ENCODE measurements at places on chromosomes 1 and 21.

DNA sequence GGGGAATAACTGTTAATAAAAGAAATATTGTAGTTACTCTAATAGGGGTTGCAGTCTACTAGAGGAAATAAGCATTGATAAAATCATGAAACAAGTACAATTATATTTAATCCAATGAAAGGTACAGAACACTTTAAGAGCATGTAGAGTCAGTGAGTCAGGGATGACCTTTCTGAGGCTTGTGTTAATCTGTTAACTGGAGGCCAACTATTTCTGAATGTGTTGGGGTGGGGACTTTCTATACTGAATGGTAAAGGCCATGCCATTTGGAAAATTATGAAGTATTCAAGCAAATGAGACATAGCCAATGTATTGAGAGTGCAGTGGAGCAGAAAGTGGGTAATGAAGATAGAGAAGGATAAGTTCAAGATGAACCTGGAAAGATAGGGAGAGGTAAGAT is 646.2 kb downstream of the ADGRL2 start:
- no peak for DNase-seq

DNA sequence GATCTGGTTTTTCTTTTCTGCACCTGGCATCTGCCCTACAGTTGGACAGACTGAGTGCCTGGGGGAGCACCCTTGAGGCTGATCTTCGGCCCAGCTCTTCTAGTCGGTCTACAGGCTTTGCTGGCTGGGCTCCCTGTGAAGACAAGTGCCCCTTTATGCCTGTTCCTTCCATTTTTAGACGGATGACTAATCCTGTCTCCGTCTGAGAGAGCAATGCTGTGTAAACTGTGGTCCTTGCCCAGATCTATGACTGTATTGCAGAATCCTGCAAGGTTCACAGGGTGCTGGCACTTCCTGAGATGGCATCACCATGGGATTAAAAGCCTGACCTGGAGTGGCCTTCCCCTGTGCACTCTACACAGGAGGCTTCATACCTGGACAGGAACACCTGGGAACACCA is 47.6 kb upstream of the SAMD13 start:
- DNase-seq, result no peak

- no peak for DNase-seq
Observed at GRCh38 chr1:205585169-205585834, 46.5 kb downstream of the ELK4 start.

- no peak for DNase-seq
Observed at GRCh38 chr1:240758296-240758695, 146.3 kb upstream of the GREM2 start.

DNA sequence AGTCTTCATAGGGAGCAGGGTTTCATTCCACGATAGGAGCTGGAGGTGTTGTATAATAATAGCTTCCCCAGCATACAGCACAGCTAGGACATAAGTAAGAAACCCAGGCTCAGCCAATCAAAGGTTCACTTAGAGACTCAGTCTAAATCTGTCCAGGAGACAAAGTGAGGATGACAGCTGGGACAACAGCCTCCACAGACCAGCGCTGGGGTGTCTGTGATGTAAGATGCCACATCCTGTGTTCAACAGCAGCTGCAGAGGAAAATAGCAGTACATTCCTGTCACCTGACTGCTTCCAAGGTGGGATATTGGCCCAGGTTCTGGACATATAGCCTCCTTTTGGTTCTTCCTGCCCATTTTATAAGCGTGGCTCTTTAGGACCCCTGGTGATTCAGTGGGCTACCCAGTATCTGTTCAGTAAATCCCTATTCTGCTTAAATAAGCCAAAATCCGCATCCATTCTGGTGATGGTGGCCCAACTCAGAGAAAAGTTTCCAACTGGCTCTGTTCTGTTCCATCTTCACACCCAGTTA is 176.8 kb upstream of the SYT6 start:
- DNase-seq, result peak; percentile 43

DNA sequence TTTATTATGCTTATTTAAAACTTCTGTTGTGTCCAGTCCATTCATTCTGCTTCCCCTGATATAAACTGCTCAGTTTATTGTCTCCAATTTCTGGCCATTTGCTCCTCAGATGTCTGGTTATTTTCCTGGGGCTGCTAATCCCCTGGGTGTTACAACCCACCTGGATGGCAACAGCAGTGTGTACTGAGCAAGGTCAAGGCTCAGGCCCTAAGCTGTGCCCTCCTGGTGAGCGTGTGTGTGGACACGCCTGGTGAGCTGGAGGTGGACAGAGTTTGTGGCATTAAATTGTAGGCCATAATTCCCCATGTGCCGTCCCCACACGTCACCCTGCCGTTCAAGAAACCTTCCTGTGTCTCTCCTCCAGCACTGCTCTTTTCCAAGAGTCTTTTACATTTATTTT is 18.1 kb upstream of the KIF1B start:
- no peak for DNase-seq

GRCh38 chr1:171116676-171117075 is 26.0 kb downstream of the FMO3 start:
- no peak for DNase-seq

- no peak for DNase-seq
Observed at GRCh38 chr1:115067161-115067859, 22.0 kb downstream of the TSPAN2 start.

DNA sequence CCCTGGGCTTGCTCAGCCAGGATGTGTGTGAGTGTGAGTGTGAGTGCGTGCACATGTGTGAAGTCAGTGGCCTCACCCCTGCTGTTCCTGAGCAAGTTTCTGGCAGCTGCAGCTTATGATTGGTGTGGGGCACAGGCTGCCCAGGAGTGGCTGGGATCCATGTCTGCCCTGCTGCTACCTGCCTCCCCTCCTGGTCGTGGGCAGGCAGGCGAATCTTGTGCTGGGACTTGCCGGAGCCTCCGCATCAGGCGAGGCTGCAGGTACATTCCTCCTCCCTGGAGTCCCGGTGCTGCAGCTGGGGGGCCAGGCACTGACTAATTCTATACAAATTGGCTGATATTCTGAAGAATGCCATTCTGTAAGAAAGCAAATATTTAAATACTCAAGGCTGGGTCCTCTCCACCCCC is 85.6 kb upstream of the WNT4 start:
- no peak for DNase-seq

DNA sequence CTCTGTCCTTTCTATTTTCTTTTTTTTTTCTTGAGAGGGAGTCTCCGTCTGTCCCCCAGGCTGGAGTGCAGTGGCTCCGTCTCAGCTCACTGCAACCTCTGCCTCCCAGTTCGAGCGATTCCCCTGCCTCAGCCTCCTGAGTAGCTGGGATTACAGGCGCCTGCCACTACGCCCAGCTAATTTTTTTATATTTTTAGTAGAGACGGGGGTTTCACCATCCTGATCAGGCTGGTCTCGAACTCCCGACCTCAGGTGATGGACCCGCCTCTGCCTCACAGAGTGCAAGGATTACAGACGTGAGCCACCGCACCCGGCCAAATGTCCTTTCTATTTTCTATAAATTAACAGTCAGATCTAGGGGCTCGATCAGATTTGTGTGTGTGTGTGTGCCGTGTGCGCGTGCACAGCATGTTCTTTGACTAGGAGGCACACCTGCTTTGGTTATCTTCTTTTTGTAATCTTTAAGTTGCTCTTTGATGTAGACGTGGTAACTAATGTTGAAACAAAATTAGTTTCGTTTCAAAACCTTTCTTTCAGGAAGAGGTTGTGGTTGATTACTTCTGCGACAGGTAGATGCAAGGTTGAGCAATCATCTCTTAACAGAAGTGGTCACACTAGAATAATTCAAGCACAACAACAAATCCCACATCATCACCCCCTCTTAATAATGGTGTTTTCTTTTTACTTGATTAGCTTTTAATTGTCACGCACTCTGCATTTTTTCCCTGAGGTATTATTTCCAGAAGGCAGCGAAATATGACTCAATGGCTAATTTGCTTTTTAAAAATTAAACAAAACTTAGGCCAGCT is 779 bp upstream of the DEGS1 start:
- peak; percentile 79 for DNase-seq

DNA sequence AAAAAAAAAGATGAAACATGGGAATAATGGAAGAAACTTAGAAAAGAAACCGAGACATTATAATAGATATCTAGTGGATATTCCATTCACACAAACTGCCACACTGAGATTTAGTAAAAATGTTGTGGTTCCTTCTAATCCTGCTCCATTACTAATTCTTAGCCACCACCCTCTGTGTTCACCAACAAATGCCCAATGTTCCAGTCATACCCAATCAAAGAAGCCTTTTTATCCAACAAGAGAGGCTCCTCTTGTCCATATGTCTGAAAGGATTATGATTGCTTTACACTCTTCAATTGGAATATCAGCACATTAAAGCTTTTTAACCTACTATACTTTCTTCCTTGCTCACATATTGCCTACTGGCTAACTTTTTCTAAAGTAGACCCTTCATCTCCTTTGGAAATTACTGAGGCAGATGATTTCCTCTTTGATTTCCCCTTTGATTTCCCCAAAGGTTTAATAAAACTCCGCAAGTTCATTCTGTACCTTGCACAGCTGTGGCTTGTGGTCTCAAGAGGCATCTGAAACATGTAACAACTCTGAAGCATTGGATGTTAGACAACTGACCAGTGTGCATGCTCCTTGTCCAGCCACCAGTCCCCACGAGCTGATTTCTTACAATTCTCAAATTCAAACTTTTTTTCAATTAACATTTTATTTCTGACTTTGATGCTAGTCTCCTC is 305.6 kb upstream of the LYPLAL1 start:
- no peak for DNase-seq

DNA sequence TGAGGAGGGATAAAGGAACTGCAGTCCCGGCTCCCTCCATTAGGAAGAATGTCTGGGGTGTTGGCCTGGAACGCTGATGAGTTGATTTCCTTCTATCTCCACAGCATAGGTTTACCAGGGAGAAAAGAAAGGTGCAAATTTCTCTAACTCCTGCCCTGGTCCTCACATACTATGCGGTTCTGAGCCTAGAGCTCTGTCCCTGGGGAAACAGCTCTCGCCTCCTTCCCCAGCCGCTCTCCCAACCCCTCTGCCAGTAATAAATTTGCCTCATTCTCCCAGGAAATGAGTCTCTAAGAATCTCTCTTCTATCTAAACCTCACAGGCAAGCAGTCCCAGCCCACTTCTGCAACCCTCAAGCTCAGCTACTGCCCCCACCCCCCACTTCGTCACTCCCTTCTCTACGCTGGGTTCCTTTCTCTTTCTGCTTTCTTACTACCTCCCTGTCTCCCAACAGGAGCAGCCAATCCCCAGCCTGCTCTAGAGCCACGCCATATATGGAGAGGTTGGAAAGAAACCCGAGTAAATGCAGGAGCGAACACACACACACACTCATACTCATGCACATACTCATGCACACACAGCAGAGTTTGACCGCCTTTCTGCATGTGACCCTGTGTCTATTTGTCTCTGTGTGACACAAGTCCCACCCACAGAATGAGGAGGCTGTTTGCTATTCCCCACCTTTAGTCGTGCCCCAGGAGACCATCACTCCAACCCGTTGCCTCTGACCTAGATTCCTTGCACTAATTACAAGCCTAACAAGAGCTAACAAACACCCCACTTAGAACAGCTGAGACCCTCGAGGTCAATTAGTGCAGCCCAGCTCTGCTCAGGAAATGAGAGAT is 13.4 kb downstream of the PLEKHO1 start:
- no peak for DNase-seq

DNA sequence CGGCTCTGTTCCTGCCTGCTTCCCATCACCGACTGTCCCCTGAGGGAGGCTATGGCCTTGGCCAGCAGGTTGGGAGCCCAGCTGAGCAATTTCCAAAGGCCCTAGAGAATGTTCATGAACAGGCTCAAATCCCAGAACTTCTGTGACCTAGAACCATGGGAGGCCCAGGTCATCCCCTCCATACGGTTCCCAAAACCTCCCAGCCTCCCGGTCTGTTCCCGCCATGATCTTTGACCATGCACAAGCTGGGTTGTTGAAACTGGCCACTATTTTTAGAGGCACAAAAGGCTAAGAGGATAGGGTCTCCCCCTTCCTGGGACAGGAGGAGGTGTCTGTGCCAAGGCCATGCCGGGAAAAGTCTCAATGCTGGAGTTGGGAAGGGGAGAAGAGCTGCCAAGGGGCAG is 27.5 kb downstream of the EPHA2 start:
- DNase-seq, result no peak

GRCh38 chr1:22210636-22211035 is 67.7 kb upstream of the WNT4 start:
- DNase-seq, result no peak

DNA sequence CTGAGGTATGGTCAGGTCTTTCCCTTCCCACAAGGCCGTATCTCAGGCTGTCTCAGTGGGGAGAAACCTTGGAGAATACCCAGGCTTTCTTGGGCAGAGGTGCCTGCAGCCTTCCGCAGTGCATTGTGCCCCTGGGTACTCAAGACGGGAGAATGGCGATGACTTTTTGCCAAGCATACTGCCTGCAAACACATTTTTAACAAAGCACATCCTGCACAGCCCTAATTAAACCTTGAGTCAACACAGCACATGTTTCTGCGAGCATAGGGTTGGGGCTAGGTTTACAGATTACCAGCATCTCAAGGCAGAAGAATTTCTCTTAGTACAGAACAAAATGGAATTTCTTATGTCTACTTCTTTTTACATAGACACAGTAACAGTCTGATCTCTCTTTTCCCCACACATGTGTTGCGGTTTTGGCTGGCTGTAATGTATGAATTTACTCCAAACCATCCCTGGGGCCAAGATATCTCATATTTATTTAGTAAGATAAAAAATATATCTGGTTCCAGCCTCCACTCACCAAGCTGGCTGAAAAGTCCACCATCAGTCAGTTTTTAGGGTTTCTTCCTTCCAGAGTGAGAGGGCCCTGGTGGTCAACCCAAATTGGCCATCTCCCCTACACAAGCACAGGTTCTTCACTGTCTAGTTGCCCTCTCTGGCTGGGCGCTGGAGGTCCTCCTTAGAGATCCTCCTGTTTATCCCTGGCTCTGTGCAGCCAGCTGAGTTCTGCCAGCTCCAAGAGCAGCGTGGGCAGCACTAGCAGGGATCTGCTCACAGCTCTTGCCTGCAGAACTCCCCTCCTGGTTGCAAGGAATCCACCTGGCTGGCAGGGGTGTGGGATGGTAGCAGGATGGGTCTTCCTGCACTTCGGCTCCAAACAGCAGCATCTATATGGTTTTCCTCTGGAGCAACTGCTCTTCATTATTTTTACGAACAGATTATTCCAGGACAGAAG is 2.6 kb downstream of the FAAH start:
- no peak for DNase-seq

DNA sequence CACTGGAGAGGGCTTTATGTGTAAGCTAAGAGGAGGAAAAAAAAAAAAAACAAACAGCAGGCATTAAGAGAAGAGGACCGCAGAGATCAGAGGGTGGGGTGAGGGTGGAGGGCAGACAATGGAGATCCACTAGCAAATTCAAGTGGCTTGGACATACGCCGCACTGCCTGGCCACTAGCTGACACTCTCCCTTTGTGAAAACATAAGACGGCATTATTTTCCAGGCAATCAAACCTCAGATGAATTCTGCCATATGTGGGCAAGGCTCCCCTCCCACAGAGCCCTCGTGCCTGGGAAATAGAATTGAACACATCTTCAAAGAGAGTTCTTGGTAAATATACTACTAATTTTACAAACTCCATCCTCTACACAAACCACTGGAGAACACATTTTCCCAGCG is 53.6 kb downstream of the ERG start:
- no peak for DNase-seq

Measured in CD4-positive, alpha-beta T cell treated with Interleukin-12 subunit alpha and Interleukin-12 subunit beta, for 1 hour (primary cell).